ENCODE measurements at places on chromosomes 5 and 9.
A peak's percentile ranks its signal among the peaks of the same experiment; 100 is the strongest.

- no peak for DNase-seq
Measured at GRCh38 chr5:140011297-140011802, 31.7 kb downstream of the NRG2 start.

DNA sequence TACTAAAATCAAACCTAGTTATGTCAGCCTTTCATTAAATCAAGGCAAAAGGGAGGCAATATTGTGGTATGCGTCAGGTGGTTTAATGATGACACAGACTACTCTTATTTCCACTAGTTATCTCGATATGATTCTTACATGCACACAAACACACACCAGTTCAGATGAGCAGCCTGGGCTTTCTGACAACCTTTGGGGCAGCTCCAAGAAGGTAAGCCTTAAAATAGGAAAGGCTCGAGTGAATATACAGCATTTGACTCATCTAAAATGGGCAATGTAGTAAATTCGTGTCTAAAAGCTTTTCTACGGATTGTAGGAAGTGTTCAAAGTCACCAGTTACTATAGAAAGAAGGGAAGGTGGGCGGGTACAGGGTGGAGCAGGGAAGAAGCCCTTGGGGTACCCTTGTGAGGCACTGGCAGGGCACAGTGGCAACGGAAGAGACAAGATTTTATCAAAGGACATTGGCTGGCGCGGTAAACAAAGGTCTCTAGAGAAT, 1.9 kb downstream of the ANKH start:
- no peak for DNase-seq

GRCh38 chr5:122507581-122507980, 195.5 kb downstream of the SNCAIP start:
- DNase-seq = no peak

DNA sequence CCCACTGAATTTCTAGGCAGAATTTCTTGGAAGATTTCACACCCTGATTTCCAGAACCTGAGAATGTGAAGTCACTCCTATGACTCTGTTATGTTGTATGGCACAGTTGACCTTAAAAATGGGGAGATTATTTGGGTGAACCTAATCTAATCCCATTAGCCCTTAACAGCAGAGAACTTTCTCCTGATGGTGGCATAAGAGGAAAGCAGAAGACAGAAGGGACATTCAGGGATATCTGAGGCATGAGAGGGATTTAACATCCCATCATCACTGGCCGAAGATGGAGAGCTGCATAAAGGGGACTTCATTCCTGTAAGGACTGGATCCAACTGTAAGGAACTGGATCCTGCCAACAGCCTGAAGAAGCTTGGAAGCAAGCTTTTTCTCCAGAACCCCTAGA, 119.2 kb downstream of the ZNF622 start:
- no peak for DNase-seq

- no peak for DNase-seq
Measured at GRCh38 chr9:71793386-71794105, 25.2 kb upstream of the CEMIP2 start.

- DNase-seq = no peak
Measured at GRCh38 chr5:41883243-41883642, 13.0 kb upstream of the OXCT1 start.

- no peak for DNase-seq
Measured at GRCh38 chr9:137902646-137903045, 25.1 kb downstream of the CACNA1B start.

GRCh38 chr5:150172556-150172955, 6.0 kb downstream of the CDX1 start:
- DNase-seq = no peak

DNA sequence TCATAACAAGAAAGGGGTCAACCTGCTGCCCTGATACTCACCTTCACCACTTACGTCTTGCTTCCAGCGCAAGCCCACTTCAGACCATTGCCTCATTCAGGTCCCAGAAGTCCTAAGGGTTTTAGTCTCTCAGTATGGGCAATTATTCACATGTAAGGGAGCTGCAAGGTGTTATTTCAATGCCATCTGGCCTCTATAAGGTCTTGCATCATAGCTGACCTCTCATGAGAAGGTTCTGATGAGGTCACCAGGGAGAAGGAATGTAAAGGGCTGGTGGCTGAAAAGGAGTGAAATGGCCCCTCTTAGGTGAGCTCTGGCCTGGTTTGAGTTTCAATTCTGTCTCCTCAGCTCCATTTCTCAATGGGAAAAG, 1.5 kb upstream of the MARCHF3 start:
- no peak for DNase-seq

DNA sequence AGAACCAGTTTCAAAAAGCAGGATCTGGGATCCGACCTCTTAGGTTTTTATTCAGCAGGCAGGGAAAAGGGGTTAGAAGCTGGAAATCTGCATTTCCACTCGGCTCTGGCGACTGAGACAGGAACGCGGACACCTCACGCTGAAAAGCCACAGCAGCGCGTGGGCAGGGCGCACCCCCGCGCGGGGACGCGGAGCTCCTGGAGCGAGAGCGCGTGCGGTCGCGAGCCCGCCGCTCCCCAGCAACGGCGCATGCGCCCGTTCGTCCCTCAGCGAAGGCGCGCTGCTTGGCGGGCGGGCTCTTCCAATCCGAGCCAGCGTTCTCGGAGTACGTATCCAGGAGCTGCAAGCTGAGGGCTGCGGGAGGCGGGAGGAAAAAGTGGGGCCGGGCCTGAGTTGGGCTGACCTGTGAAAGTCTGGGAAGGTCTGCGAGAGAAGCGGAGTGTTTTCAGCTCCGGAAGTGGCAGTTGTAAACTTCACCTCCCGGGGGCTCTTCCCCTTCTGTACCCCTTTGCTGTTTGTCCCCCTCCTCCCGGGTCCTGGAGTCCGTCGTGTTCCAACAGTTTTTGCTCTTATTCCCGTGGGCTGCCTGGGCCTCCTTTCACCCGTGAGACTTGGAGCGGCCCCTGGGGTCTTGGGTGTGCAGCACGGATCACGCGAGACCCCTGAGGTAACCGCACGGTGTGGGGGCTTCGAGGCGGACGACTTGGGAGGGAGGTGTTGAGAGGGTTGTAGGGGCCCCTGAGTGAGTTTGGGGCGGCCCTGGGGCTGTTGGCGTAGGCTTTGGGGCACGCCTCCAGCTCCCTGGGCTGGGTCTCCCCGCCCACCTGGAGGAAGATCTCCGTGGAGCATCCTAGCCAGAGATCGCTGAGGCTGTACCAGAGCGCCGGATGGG, at the start of gene CCDC171:
TSS of gene CCDC171 (plus strand) at position 408 of the 892 bp plus-strand sequence. CDS start 11,046 bp downstream, outside the sequence.
- DNase-seq = peak; percentile 93

- DNase-seq = no peak
Measured at GRCh38 chr5:65722575-65723403, 784 bp downstream of the NLN start.

GRCh38 chr9:11039006-11039405, 426.2 kb upstream of the PTPRD start:
- DNase-seq = no peak

DNA sequence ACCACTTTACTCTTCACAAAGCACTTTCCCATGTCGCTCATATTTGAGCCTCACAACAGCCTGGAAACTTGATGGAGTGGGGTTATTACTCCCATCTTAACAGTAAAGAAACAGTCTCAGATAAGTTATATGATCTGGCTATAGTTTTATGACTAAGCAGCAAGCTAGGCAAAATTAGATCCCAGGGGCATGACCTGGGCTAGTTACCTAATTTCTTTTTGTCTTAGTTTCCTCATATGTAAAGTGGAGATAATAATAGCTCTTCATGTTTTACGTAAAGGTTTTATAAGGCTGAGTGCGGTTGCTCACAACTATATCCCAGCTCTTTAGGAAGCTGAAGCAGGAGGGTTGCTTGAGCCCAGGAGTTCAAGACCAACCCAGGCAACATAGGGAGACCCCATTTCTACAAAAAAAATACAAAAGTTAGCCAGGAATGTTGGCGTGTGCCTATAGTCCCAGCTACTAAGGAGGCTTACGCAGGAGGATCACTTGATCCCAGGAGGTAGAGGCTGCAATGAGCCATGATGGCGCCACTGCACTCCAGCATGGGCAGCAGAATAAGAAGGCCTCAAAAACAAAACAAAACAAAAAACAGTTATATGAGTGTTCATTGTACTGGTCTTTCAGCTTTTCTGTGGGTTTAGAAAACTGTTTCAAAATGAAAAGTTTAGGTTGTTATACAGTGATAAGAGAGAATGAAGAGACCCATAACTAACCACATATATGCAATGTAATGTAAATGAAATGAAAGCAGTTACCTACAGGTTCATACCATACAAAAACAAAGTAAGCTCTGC, 6.5 kb upstream of the PLIN2 start:
- no peak for DNase-seq

DNA sequence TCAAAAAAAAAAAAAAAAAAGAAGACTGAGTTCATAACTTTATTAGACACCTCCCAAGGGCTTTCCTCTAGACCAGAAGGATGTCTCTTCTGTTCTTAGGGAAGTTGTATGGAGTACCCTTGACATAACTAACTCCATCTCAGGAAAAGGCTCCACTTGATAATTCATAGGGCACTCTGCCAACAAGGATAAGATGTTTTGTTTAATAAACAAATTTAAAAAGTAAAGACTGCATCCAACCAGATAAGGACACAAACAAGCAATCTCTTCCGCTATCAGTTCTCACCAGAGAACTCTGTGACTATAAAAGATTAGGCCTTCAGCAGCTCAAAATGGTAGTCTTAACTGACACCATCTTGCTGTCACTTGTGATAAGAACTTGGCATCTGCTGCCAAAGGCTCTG, 65.8 kb downstream of the SFXN1 start:
- no peak for DNase-seq

DNA sequence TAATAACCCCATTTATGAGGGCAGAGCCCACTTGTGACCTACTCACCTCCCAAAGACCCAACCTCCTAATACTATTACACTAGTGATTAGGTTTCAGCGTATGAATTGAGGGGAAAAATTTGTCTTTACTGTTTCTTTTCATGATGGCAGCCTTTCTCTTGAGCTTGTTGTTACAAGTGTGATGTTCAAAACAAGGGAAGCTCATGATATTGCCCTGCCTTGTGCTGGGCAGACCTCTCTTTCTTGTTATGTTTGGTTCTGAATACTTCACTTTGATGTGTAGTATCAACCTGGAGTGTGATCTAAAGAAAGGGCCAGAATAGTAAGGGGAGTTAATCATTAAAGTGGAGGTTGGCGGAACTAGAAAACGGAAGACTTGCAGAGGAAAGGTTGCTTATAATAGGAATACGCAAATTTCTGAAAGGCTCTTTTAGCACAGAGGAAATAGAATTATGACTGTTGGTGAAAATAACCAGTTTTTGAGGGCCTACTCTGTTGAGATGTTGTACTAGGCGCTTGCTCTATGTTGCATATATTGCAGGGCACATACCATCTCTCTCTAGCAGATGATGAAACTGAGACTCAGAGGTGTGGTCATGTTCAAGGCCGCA, 68.2 kb downstream of the MELK start:
- no peak for DNase-seq

DNA sequence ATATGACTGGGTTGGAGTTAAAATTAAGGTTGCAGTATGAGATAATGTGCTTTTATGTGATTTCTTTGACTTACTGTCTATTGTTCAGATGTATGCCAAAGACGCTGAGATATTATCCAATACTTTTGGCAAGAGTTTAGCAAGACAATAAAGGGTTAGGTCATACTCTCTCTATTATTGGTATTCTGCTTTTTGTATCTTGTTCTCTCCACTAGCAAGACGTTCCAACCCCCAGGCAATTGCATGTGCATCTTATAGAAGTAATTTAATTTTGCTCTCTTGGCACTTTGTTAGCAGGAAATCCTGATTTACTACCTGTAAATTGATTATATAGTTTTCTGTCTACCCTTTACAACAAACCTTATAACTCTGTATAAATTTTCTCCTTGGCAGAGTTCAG, 1093.6 kb downstream of the CDH9 start:
- no peak for DNase-seq

DNA sequence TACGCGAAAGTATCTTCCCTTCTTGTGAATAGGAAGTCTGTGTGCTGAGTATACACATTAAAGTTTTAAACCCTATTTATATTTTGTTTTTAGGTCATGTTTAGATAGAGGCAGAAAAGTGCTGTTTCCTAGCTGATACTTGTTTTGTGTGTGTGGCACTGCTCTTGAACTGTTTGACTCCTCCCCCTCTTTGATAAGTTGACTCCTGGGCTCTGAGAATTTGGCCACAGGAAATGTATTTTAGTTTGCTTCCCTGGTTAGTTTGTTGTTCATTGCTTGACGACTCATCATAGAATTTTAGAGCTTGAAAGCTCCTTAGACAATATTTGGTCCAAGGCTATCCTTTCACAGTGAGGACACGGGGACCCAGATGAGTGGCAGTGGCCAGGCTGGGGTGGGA, 2.0 kb upstream of the CDC14B start:
- no peak for DNase-seq

GRCh38 chr5:5422819-5423515, 490 bp downstream of the ICE1 start:
- no peak for DNase-seq

DNA sequence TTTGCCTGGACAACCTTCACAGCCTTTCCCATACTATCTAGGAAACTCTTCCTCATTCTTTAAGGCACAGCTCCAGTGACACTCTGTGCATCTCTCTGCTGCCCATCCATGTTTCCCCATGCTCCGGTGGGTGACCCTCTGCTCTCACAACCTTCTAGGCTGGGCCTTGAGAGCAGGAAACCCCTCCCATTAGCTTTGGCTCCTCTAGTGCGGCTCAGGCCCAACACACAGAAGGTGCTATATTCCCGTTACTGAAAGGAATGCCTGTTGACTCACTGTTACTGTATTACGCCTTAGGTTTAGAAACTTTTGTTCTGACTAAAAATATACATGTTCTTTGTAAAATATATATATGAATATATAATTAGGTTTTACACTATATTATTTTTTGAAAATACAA, 8.1 kb upstream of the CCL28 start:
- DNase-seq = no peak

- peak; percentile 14 for DNase-seq
Measured at GRCh38 chr5:19270153-19270552, 717.8 kb downstream of the CDH18 start.

DNA sequence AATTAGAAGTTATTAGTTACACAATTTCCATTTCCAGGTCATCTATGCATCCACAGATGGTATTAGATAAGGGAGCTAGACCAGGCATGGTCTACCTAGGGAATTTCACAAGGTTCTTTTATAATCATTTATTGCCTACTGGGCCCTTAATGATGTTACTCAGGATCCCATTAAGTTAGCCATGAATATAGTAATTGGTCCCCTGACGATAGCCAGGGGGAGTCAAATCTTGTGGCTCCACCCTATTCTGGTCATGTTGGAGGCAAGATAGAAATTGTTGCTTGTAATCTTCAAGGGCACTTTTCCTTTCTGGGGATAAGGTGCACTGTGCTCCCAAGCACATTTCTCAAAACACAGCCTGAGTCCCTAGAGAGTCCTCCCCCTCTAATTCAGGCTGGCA, 14.1 kb upstream of the ELL2 start:
- DNase-seq = no peak
